NCI-H2081 treated with DMSO at 0.1 percent for 48 hours (cell line): ENCODE measurements at places on chromosomes 1 and 21.

DNA sequence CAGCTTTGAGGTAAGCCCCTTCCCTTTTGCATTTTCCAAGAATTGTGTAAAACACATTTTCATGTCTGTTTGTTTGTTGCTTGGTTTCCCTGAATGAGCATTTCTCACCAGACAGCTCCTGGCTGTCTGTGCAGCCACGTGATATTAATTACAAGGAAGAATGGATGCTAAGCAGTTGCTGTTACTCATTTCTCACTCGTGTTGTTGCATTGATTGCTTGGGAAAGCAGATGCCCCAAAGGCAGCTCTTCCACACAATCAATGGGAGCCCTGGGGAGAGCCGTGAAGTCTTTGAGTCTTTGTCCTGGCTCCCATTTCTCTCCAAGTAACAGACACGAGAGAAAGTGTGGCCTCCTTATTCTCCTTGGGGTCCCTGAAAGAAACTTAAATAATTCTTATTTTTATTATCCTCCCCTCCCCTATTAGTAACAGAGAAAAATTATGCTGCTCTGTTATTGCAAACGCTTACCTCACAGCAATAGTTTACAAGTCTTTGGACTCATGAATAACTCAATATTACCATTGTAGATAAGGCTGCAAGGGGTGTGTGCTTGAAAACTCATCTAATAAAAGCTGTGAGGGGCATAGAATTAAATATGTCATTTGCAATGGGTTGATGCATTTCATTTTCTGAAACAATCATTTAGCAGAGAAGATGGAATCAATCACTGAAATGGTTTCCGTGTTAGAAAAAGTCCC is 127.7 kb upstream of the CAMK1G start:
- no peak for DNase-seq

DNA sequence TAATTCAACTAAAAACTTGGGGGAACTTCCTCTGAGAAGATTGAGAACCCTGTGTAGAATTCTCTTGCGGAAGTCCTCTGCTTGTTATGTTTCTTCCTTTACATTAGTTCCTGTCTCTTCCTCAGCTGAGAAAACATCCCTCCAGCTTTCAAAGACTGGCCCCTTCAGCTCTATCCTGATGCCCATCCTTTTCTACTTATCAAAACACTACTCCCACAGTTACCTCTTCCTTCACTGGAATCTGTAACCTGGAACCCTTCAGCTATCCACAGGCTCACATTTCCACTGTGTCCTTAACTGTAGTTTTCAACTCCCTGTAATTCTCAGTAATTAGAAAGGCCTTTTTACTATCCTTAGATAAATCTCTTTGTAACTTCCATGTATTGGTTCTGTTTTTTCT is 6.0 kb upstream of the DEDD start:
- no peak for DNase-seq

- DNase-seq, result no peak
Observed at GRCh38 chr1:156104861-156105832, 9.4 kb upstream of the LMNA start.

DNA sequence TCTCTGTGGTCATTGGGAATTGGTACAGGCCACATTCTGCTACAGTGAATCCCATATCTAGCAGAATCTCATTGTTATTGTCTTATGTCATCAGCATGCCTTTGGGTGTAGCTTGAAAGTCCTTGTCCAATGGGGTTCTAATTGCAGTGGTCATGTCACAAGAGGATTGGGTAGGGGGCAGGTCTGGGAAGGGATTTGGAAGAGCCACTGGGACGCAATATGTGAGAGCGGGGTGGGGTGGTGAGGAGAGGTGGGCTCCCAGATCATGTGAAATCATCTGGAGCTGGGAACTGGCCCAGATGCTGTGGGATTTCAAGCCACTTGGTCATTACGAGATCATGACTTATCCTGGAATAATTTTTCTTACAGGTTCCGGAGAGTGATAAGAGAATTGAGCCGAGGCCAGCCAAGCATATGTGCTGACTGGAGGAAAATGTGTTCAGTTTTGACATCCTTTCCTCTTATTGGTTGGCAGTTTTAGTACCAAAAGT is 16.3 kb downstream of the CNIH3 start:
- DNase-seq, result no peak

- DNase-seq, result no peak
Observed at GRCh38 chr1:95098196-95098595, 19.0 kb upstream of the TLCD4 start.

- peak; percentile 19 for DNase-seq
Observed at GRCh38 chr1:50873458-50874187, 86.4 kb downstream of the FAF1 start.

- DNase-seq, result no peak
Observed at GRCh38 chr1:14452551-14452950, 145.9 kb upstream of the KAZN start.

DNA sequence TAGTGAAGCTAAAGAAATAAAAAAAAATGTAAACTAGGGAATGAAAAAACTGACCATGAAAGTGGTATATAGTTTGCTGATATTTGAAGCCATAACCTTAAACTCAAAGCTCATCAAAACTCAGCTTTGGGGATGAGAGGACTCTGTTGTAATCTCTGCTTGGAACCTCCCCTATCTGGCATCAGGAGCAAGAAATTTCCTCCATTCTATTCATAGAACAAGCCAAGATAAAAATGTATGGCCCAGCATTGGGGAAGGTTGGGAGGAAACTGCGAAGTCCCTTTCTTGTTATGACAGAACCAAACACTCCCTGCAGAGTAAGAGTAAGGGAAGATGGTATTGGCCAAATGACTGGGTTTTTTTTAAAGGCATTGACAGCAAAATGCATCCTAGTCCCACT is 35.6 kb downstream of the MCOLN2 start:
- DNase-seq, result no peak

DNA sequence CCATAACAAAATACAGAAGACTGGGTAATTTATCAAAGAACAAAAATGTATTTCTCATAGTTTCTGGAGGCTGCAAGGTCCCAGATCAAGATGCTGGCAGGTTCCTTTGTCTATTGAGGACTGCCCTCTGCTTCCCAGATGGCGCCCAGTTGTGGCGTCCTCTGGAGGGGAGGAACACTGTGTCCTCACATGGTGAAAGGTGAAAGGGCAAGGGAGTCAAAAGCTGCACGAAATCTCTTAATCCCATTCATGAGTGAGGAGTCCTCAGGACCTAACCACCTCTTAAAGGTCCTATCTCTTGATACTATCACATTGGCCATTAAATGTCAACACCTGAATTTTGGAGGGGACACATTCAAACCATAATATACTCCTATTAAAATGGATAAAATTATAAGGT is 79.3 kb upstream of the IRF2BP2 start:
- DNase-seq, result no peak

DNA sequence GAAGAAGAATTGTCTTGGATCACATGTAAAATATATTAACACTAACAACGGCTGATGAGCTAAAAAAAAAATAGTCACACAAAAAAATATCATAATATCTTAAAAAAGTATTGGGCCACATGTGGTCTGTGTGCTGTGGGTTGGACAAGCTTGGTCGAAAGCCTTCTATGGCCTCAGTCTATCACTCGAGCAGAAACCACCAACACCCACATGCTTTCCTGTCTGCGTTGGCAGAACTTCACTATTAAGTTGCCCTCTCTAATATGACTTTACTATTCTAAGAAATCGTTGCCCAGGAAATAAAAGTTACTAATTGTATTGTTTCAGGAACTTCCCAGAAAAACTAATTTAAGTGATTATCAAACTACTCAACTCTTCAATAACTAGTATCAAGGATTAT is 28.2 kb upstream of the ETS2 start:
- no peak for DNase-seq

DNA sequence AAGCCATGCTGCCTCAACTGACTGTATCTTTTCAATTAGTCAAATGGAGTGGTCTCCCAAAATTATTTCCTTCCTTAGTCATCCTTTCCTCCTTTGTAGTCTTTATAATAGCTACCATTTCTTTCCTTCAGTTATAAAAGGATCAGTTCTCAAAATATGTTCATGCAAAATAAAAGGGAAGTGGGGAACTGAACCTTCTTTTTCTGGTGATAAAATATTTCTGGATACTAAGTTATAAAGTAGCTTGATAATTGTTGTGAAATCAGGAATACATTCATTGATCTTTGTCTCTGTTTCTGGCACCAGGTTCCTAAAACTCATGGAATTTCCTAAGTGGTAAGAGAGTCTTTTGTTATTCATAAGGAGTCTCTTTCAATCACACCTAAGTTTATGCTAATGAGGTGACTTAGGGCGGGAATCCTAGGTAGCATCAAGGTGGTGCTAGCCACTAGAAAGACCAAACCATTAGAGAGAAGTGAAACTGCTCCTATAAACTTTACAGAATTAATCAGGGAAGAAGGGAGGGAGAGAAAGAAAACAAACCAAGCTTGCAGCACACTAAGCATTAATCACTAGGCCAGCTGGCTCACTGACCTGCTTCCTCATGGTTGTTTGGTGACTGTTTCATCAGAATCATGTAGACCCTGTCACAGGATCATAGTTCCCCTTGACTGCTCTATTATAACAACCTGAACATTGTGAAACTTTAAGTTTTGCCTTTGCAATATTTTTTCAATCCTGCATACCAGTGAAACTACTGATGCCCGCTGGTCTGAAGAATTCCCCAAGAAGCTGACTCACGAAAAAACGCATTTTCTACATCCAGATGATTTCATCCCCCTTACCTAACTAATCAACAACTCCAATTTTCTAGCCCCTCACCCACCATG is 161.6 kb upstream of the PTBP2 start:
- no peak for DNase-seq

DNA sequence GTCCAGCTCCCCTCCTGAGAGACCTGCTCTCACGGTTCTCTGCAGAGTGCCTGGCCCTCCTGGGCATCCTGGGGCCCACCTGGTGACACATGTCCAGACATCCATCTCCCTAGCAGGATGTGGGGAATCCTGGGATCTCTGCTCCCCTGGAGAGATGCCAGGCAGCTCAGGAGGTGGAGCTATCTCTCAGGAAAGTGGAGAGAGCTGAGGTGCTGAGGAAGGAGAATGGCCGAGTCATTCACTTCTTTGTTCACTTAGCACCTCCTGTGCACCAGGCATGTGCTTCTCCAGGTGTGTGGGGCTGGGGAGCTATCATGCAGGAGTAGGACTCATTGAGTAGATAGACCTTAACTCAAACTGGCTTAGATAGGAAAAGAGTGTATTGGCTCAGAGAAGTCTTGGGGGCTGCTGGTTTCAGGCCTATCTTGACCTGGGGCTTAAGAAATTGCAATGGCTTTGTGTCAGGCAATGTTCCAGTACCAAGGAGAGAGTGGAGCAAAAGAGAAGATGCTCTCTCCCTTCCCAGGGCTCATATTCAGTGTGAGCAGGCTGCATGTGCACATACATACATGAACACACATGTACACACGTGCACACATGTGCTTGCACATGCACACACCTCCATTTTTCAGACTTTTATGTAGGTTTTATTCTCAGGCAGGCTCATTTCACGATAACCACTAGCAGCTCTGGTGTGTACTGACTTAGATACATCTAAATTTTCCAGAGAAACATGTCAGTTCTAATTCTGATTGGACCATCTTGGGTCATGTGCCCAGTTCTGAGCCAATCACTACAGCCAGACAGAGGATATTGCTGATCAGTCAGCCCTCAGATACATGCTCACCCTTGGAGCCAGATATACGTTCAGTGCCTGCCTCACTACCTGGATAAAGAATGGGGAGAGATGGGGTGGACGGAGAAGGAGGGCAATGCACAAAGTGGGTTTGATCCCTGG is 437.6 kb downstream of the PTPRU start:
- no peak for DNase-seq

DNA sequence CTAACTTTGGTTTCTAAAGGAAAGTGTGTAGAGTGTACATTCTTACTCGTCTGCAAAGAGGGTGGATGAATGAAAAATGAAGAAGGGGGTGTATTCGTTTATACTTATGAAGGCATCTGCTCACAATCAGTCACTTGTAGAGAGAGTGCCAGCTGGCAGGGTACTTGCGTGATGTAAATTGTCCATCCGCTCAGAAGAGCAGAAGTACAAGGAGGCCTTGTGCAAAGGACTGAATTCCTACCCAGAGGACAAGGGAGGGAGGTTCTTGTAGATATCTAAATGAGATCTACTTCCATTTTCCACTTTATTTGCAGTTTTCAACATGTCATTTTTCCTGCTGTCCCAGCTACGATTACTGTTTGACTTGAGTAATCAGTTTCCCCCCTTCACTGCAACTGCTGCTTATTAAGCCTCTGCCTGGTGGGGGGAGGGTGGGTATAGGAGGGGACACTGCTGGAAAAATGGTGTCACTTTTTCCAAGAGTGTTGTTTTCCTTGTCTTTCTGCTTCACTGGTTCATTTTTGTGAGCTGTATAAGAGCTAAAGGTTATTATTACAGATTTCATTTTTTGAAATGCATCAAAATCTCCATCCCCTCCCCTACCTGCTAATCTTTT is 67.3 kb downstream of the LAMC1 start:
- DNase-seq, result no peak

GRCh38 chr1:230251644-230252191 is 174.4 kb downstream of the PGBD5 start:
- DNase-seq, result no peak

DNA sequence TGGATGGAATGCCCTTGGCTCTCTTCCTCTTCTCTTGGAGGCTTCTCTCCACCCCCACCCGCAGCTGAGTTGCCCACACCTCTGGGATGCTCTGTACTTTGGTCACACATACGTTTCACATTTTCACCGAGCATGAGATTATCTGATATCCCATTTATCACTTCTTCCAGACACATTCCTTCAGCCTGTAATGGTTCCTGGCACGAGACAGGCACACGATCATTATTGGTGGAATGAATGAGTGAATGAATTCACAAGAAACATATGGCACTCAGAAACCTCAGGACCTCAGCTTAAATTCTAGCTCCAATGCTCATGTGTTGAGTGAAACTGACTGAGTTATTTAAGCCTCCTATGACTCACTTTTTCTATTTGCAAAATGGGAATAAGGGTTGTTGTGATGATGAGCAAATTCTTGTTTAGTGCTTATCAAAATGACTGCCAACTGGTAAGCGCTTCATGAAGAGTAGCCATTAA is 242.7 kb upstream of the JUN start:
- DNase-seq, result no peak

DNA sequence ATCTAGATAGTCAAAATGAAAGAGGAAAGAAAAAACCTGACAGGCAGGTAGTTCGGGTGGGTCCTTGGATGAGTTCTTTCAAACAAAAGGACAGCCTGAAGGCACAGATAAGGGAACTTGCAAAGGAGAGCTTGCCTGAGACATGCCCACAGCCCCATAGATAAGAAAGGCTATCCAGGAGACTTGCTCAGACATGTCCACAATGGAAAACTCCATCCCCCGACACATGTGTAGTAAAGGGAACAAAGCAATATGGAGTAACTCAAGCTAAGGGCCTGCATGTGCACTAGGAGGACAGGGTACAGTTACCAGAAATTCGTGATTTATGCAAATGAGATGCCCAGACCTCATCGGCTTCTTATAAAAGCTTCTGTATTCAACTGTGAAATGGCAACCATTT is 281.5 kb downstream of the NEGR1 start:
- no peak for DNase-seq

- no peak for DNase-seq
Observed at GRCh38 chr1:23419180-23419579, 5.4 kb downstream of the TCEA3 start.

GRCh38 chr1:228045405-228045804 is 37.1 kb upstream of the ARF1 start:
- no peak for DNase-seq

GRCh38 chr1:240967070-240967724 is 355.2 kb upstream of the GREM2 start:
- peak; percentile 6 for DNase-seq

GRCh38 chr1:93979040-93979717 is 69.9 kb upstream of the GCLM start:
- DNase-seq, result no peak
